Liver (tissue), 10 donors: ENCODE measurements at places on chromosomes 3 and 15.

DNA sequence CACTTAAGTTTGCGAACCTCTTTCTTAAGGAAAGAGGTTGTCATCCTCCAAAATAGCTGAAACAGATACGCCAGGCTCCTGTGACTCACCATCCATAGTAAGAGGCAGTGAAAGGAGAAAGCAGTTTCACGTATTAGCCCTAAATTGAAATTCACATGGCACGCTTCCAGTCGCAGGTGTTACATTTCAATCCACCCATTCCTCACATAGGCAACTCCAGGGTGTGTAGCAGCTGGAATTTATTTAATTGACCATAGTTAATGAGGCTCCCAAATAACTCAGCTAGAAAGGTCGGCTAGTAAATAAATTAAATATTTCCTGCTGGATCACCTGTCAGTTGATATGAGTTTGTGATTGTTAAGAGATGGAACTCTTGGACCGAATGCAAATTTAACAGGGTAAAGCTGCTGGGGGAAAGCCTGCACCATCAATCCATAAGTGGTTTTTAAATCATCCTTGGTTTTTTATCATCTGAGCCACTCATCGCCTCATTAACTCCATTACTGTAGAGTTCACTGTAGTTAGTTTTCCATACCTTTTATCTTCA lies 19.6 kb downstream of the NSUN3 start:
- DNase-seq, result no peak

DNA sequence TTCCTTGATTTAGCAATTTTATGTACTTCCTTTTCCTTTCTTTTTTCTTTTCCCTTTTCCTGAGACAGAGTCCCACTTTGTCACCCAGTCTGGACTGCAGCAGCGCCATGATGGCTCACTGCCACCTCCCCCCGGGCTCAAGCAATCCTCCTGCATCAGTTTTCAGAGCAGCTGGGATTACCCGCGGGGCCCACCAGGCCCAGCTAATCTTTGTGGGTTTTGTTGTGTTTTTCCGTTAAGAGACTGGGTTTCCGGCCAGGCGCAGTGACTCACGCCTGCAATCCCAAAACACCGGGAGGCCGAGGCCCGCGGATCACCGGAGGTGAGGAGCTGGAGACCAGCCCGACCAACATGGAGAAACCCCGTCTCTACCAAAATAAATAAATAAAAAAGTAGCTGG lies 17.7 kb downstream of the GOLGA8S start:
- no peak for DNase-seq

GRCh38 chr15:61729646-61730045 lies 330.6 kb downstream of the VPS13C start:
- no peak for DNase-seq

- DNase-seq, result no peak
Observed at GRCh38 chr15:91946581-91947292, 93.2 kb downstream of the SLCO3A1 start.

- DNase-seq, result no peak
Observed at GRCh38 chr3:81684751-81685395, 76.6 kb downstream of the GBE1 start.

GRCh38 chr3:52528586-52529375 lies 4.9 kb downstream of the NT5DC2 start:
- no peak for DNase-seq

GRCh38 chr3:43221076-43221475 lies 65.3 kb upstream of the SNRK start:
- peak; percentile 9 for DNase-seq

DNA sequence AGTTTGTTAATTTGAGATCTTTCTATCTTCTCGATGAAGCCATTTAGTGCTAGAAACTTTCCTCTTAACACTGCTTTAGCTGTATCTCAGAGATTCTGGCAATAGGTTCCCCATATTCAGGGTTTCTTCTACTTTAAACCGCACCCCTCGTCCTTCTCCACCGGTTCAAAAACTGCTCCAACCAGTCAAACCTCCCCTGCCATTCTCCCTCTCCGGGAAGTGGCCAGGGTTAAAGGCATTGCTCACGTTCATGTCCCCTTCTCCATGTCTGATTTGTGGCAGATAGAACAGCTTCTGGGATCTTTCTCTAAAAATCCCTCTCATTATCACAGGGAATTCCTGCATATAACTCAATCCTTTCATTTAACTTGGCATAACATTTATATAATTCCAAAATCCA lies 14.4 kb downstream of the ALDH1L1 start:
- DNase-seq, result no peak

- DNase-seq, result no peak
Observed at GRCh38 chr3:63128380-63128779, 149.7 kb upstream of the SYNPR start.

GRCh38 chr3:132445817-132446216 lies 28.5 kb downstream of the DNAJC13 start:
- DNase-seq, result no peak

DNA sequence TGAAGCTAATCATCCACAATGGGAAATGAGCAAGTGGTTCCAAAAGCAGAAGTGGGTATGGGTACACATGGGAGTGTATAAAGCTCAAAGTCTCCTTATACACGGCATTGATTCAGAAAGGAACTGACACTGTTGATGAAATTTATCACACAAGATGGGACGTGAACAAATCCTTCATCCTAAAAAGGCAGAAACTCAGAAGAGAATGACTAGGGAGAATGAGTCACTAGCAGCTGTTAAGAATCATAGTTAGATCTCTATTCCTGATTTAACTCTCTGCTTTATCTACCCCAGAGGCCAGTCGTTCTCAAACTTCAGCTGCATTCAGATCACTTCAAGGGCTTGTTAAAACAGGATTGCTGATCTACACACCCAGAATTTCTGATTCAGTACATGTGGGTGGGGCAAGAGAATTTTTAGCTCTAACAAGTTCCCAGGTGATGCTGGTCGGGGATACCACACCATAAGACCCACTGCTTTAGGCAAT lies 97.7 kb upstream of the PHLDB2 start:
- DNase-seq, result no peak

- DNase-seq, result no peak
Observed at GRCh38 chr3:23834082-23834870, 28.5 kb downstream of the UBE2E1 start.

GRCh38 chr3:14343338-14344112 lies 58.9 kb upstream of the SLC6A6 start:
- DNase-seq, result no peak

GRCh38 chr15:91517491-91518200 lies 335.9 kb upstream of the SLCO3A1 start:
- DNase-seq, result no peak

- DNase-seq, result no peak
Observed at GRCh38 chr3:19392150-19392549, 243.8 kb downstream of the KCNH8 start.

DNA sequence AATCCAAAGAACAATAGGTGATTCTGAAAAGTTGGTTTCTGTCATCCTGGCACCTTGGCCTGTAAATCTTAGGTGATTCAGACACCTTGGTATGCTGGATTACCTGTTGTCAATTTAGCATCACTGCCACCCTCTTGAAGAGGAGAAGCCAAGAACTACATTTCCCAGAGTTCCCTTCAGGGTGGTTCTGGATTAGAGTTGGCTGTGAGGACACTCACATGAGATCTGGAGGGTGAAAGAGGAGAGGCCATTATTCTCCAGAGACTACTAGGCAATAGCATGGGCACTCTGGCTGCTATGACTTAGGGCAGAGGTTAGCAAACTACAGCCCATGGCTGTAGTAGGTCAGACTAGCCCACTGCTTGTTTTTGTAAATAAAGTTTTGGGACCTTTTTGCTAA lies 41.7 kb upstream of the CORO2B start:
- DNase-seq, result no peak

DNA sequence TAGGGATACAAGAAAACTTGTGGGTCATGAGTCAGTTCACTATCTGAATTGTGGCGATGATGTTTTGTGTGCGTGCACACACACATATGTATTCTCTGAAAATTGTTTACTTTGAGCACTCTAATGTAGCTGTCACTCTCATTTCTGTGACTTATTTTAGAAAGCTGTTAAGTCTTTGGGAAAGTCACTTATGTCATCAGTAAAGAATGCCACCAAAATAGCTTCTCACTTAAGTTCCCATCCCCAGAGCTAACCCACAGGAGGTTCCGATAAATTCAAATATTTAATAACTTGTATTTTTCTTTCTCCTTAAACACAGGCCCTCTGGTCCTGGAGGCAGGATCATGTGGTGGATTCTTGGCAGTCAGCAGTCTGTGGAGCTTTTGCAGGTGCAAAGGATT lies 138.3 kb downstream of the LRIG1 start:
- DNase-seq, result no peak

DNA sequence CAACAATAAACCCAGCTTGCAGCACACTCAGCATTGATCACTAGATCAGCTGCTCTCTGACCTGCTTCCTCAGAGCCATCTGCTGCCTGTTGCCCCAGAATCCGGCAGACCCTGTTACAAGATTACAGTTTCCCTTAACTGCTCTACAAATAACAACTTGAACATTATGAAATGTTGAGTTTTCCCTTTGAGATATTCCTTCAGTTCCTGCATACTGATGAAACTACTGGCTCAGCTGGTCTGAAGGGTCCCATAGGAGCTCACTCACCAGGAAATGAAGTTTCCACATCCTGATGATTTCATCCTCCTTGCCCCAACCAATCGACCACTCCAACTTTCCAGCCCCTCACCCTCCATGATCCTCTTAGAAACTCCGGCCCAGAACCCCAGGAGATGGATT lies 281.9 kb downstream of the OCA2 start:
- no peak for DNase-seq

DNA sequence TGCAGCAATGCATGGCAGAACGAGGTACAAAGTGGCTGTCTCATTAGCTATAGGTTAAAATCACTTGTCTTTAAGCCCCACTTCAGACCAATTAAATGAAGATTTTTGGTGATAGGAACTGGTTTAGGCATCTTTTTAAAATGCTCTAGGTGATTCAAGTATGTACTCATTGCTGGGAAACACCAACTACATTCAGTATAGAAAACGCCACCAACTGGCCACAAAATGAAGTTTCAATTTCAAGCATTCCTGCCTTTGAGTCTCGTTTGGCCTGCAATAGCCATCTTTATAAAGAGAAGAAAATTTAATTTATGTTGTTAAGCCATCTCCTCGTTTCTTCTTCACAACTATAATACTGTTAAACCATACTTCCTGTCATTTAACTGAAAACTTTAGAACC lies 587.9 kb downstream of the GBE1 start:
- DNase-seq, result no peak

DNA sequence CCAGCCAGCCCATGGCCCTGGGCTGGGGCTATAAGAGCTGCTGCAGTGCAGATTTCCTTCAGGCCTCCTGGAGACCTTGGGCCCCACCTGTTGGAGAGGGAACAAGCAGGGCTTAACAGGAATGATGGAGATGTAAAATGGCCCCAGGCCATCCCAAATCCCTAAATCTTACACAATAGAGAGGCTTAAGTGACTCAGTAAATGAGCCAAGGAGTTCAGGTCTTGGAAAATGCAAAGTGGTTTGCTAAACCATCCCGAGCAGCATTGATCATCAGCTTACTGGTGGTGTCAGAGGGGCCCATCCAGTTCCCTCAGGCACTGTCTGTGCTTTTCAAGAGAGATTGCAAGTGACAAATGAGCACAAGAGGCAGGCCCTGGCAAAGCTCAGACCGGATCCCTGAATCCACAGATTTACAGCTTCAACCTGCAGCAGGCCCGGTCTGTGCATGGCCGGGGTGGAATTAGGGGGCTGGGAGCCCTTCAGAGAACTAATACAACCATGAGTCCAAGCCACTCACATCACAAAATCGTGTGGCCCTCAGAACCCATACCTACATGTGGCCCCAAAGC lies 325.4 kb downstream of the UACA start:
- no peak for DNase-seq

GRCh38 chr3:195876297-195877064 lies 31.9 kb downstream of the TNK2 start:
- DNase-seq, result peak; percentile 86

- no peak for DNase-seq
Observed at GRCh38 chr15:92930776-92931175, 30.7 kb downstream of the CHD2 start.

GRCh38 chr3:126908752-126909275 lies 74.1 kb upstream of the PLXNA1 start:
- no peak for DNase-seq

DNA sequence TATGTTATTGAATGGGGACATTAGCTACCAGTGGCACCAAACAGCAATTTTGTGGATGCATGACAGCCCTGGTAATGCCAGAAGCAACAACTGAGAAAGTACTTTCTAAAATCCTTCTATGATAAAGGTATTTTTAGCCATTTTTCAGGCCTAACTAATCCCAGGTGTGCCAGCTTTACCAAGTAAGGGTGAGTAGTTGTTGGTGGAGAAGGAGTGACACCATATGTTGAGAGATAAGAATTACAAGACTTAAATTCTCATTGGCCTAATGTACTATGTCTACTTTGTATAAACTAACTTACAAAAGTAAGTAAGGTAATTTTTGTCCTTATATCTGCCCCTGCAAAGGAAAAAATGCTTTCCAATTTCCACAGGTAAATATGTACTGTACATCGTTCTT lies 4.1 kb upstream of the COX17 start:
- no peak for DNase-seq

- DNase-seq, result no peak
Observed at GRCh38 chr3:184651904-184652303, 60.0 kb downstream of the MAGEF1 start.

GRCh38 chr3:66355394-66355793 lies 134.6 kb downstream of the SLC25A26 start:
- no peak for DNase-seq

GRCh38 chr15:43521419-43521818 lies 4.0 kb downstream of the MAP1A start:
- no peak for DNase-seq

- no peak for DNase-seq
Observed at GRCh38 chr3:16841041-16841753, 43.6 kb upstream of the PLCL2 start.

GRCh38 chr15:89814112-89814742 lies 425 bp downstream of the ANPEP start:
- no peak for DNase-seq

GRCh38 chr3:82015241-82015640 lies 253.8 kb upstream of the GBE1 start:
- DNase-seq, result no peak

DNA sequence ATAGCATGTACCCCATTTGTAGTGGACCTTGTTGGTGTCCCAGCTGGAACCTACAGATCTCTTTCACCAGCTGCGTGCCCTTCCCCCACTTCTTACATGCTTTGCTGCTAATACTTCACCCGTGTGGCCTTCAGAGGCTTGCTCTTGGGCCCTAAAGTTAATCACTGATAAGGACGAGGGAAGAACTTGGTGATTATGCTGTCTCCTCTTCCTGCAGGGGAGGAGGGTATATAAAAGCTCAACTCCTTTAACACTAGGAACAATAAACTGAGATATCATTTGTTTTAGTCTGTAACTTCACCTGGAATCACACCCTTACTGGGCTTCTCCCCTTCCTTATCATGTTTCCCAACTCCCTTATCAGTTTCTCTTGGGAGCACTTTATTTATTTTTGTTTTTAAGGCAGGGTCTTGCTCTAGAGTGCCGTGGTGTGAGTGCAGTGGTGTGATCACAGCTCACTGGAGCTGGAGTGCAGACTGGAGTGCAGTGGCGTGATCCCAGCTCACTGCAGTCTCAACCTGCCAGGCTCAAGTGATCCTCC lies 43.2 kb upstream of the PIK3R4 start:
- DNase-seq, result peak; percentile 41

- no peak for DNase-seq
Observed at GRCh38 chr15:61327019-61327631, 98.0 kb upstream of the RORA start.
